Naive thymus-derived CD4-positive, alpha-beta T cell (primary cell): ENCODE measurements at places on chromosomes 6 and 20. TPM values are rescaled to one million over a fixed set of nuclear protein-coding genes. Genes with fewer than 3 reads are reported as not detected.

DNA sequence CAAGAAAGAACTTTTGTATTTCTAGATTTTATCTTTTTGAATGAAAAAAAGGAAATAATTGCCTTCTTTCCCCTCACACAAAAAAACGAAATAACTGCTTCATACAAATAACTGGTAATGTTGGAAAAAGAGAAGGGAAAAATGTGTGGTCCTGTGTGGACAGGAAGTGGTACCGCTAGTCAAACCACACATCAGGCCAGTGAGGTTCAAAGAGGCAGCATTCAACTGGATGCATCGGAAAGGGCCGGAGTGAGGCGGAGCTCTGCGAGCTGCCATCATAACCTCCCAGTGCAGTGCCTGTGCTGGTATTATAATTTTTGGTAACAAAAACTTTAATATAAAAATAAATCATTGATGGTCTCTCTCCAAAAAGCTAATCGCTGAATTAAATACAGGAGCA is 111.2 kb downstream of the IRF4 start:
- DNase-seq, result no peak

DNA sequence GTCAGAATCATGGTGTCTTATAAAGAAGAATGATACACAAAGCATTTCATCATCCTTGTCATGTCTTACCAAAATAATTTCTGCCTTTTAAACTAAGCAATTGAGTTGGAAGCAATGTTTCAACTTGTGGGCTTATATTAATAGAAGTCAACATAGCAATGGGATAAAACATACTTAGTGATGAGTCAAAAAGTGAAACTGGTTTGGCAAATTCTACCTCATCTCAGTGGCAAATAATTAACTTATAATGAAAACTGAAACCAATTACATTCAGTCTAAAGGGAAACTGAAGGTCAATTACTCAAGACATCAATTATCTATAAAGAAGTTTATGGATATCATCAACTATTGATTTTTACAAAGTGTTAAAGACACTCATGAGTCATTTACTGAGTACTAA is 463.8 kb downstream of the BMP2 start:
- DNase-seq, result no peak

- no peak for DNase-seq
Measured at GRCh38 chr20:61293951-61294350, 41.9 kb downstream of the CDH4 start.

GRCh38 chr20:33789109-33789857 is 21.9 kb upstream of the CHMP4B start:
- DNase-seq, result no peak

- DNase-seq, result no peak
Measured at GRCh38 chr20:24617080-24617432, 147.6 kb downstream of the SYNDIG1 start.

- no peak for DNase-seq
Measured at GRCh38 chr6:3368685-3369084, 88.2 kb downstream of the SLC22A23 start.

GRCh38 chr6:112296122-112296521 is 41.8 kb upstream of the LAMA4 start:
- no peak for DNase-seq

- DNase-seq, result no peak
Measured at GRCh38 chr6:134195985-134196384, 121.9 kb downstream of the SGK1 start.

- no peak for DNase-seq
Measured at GRCh38 chr20:63408684-63409046, 47.5 kb upstream of the CHRNA4 start.

DNA sequence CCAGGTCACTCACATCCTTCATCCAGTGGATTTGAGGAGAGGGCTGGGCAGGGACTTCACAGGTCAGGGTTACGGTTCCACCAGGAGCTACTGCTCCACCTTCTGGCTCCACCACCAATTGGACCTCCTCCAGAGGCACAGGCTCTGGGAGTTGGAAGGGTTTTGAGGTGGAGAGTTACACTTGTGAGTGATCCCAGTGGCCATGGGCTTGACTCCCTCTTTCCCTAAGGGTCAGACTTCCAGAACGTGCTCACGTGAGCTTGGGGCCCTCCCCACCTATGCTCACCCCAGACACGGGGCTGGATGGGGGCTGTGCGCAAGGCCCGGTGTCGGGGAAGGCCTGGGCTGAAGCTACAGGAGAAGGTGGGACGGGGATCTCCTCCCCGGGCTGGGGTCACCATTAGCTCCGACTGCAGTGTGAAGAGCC is 1.5 kb downstream of the AGER start:
- no peak for DNase-seq

DNA sequence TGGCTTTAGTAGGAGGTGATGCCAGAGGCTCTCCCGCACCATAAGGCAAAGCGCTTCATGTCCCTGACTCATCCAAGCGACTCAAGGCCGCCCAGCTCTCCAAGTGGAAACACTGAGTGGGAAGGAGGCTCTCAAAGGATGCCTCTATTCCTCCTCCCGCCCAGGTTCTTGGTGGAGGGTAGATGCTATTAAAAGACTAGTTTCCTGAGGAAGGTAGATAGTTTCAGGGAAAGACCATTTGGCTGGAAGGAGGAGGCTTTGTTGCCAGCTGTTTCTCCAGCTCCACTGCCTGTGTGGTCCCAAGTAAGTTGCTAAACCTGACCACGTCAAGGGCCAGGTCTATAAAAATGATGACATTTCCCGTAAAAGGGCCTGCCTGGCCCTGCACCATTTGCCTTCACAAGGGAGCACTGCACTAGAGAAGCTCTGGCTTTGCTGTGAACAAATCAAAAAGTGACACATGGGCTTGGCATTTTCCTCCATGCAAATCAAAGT is 48.2 kb downstream of the GMDS start:
- no peak for DNase-seq

The TOX2 gene
- polyA plus RNA-seq, result 4.0 TPM

The MATN4 gene
- polyA plus RNA-seq, result not detected

The TPD52L1 gene
- polyA plus RNA-seq, result 0.56 TPM
